Effector CD8-positive, alpha-beta T cell (primary cell): ENCODE measurements at places on chromosomes 2 and 18.

DNA sequence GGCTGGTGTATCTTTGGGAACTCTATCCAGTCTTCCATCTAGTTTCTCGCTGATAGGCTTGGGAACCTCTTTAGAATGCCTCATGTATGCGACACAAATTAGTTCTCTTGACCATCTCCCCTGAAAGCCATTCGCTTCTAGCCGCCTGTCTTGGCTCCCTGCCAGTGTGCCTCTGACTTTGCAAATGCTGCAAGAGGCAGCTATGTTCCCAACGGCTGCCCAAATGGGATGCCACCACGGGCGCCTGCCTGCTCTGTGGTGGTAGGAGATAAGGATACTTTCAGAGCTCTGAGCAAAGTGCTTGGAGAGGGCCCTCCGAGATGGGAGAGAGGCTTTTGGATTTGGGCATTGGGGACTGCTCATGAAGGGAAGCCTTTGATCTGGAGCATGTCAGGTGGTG is 77.7 kb upstream of the IGFBP5 start:
- no peak for DNase-seq

DNA sequence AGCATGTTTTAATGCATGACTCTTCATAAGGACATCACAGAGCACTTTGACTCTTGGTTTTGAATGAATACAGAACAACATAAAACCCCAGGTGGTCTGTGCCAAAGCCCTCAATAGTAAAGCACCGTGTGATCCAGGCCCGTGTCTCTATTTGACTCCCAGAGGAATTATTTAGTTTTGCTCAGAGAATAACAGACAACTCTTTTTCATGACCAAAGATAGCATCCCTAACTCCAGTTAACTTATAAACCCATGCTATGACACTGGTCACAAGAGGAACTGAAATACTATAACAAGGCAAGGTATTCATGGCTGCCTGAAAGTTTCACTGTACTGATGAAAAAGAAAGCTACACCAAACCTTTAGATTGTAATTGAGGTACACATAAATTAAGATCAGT is 128.4 kb downstream of the IKZF2 start:
- DNase-seq, result no peak

- DNase-seq, result no peak
Measured at GRCh38 chr18:56257205-56257604, 381.2 kb downstream of the TXNL1 start.

DNA sequence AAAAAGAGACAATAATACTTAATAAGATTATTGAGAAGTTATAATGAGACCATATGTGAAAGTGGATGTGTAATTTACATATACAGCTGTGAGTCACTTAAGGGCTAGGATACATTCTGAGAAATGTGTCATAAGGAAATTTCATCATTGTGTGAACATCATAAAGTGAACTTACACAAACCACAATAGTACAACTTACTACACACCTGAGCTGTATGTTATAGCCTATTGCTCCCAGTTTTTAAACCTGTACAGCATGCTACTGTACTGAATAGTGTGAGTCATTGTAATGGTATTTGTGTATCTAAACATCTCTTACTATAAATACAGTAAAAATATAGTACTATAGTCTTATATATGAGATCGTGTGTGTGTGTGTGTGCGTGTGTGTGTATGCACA is 1420.3 kb upstream of the PIK3C3 start:
- DNase-seq, result no peak

GRCh38 chr18:59353079-59353680 is 5.9 kb downstream of the LMAN1 start:
- no peak for DNase-seq

- no peak for DNase-seq
Measured at GRCh38 chr2:86372641-86373502, 35.4 kb upstream of the REEP1 start.

GRCh38 chr18:56036741-56037140 is 448.7 kb upstream of the TCF4 start:
- no peak for DNase-seq

DNA sequence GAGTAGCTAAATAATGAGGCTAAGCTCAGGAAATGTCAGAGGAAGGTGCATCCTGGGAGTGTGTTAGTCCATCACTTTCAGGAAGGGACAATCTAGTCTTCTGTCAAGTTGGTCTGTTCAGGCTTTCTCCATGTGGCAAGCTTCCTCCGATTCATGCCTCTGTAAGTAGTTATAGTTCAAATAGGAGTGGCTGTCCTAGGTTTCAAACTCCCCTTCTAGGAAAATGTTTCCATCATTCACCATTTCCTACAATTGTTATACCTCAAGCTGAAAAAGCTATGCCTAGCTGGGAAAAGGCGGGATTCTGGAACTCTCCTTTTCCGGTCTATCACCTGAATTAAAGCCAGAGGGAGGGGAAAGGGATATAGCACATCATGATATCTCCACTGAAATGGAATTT is 287.7 kb upstream of the ZSWIM2 start:
- no peak for DNase-seq

DNA sequence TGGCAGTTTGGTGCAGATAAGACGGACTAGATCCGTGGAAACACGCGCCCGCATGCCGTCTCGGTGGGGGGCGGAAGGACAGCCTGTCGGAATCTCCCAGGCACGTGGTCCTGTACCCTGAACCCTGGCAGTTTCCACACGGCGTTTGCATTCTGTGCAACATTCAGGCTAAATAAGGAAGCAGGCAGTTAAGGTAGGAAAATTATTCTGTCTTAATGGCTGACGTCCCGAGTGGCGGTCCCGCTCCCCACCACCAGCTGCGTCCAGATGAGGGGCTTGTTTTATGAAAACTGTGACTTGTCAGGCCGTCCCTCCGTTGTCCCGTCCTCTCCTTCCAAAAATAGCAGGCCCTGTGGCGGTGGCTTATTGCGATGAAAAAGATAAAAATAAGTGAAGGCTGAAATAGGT is 120.2 kb downstream of the NFATC1 start:
- DNase-seq, result no peak

GRCh38 chr2:236639461-236640235 is 70.0 kb downstream of the ACKR3 start:
- no peak for DNase-seq

GRCh38 chr2:20524412-20525040 is 77.7 kb downstream of the RHOB start:
- no peak for DNase-seq

GRCh38 chr2:149314687-149315086 is 15.7 kb upstream of the LYPD6 start:
- no peak for DNase-seq

DNA sequence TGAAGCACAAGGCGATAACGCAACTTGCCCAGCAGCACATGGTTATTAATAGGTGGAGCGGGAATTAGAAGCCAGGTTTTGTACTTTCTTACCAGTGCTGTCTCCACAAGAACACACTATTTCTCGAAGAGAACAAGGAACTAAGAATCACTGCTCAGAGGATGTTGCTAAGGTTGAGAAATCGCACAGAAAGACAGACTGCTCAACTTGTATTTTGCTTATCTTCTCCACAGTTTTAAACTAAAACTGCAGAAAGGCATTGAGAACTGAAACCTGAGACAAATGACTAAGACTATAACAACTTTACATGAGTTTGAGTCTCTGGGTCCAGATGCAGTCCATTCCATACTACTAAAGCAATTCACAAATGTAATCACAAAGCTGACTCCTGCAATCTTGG is 6.2 kb downstream of the PRKD3 start:
- no peak for DNase-seq

- no peak for DNase-seq
Measured at GRCh38 chr2:64797881-64798575, 144.3 kb upstream of the SERTAD2 start.

DNA sequence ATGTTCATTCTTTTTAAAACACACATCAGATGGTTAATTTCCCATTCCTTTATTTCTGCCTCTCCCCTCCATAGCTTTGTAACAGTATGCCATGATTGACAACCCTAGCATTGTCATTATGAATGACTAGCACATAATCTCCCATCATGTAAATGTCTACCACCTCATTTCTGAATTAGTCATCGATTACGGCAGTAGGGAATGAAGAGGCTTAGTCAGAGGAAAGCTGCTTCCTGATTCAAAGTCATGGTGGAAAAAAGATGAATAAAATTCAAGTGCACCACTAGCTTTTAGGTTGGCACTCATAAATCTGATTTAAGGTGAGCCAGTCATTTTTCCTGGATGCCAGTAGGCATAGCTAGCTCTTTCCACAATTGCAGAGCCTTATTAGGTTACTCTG is 19.1 kb upstream of the ACMSD start:
- DNase-seq, result no peak

DNA sequence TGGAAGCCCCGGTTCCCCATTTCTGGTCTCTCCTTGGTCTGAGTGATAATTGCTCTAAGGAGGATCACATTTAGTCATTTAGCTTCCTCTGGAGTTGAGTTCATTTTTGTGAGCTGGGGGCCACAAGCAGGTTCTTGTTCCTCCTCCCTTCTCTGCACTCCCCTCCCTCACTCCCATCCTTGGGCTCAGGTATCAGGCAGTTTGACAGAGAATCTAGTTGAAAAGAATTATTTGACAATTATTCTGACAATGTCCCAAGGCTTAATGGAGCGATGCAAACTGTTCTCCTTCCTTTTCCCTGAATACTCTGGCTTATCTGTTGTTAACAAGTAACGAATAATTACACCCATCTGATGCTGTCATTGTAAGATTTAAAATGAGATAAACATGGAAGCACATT is 61.5 kb downstream of the SERPINB8 start:
- no peak for DNase-seq

- no peak for DNase-seq
Measured at GRCh38 chr2:182186132-182186735, 200.6 kb downstream of the PPP1R1C start.

DNA sequence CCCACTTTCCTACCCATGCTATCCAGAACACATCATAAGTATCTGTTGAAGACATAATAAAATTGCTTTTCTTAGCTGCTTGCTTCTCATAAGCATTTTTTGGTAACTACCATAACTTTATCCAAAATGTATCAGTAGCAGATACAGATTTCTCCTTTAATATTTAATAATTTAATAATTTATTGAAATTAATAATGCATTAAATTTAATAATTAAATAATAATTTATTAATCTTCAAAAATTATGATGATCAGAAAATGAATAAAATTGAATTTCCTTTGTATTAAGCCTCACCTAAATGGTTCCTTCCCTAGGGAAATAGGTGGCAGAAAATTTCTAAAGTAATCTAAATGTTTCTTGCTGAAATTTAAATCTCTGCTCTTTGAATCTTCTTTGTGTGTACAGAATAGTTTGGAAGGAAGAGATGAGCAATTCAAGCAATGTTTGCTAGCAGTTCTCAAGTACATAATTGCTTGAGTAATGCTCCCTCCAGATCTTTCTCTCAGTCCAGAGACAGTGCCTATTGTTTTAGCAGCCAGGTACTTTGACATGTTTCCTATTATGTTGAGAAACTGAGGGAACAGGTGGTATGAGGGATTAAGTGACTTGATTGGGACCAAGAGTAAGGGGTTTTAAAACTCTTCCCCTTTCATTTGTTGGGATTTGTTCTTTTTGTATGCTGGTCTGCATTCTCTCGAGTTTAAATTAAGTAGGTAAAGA is 123.1 kb upstream of the CYP26B1 start:
- no peak for DNase-seq

GRCh38 chr2:164859251-164859818 is 17.7 kb upstream of the COBLL1 start:
- no peak for DNase-seq

- no peak for DNase-seq
Measured at GRCh38 chr2:210250622-210251021, 25.4 kb upstream of the ACADL start.

GRCh38 chr2:218776488-218776887 is 5.5 kb upstream of the CYP27A1 start:
- DNase-seq, result no peak

DNA sequence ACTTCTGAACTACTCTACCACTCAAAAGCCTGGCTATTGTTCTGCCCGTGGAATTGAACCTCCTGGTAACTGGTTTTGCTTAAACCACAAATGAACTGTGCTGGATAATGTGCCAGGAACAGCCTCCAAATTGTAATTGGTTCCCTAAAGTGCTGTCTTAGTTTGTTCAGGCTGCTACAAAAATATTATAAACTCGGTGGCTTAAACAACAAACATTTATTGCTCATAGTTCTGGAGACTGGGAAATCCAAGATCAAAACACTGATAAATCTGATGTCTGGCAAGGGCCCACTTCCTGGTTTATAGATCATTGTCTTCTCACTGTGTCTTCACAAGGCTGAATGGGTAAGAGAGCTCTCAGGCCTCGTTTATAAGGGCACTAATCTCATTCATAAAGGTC is 149.2 kb upstream of the NCKAP5 start:
- no peak for DNase-seq
